Effector CD8-positive, alpha-beta T cell (primary cell): ENCODE measurements at places on chromosomes 12 and 14.

GRCh38 chr12:76455582-76456345 is 103.8 kb downstream of the OSBPL8 start:
- DNase-seq = no peak

DNA sequence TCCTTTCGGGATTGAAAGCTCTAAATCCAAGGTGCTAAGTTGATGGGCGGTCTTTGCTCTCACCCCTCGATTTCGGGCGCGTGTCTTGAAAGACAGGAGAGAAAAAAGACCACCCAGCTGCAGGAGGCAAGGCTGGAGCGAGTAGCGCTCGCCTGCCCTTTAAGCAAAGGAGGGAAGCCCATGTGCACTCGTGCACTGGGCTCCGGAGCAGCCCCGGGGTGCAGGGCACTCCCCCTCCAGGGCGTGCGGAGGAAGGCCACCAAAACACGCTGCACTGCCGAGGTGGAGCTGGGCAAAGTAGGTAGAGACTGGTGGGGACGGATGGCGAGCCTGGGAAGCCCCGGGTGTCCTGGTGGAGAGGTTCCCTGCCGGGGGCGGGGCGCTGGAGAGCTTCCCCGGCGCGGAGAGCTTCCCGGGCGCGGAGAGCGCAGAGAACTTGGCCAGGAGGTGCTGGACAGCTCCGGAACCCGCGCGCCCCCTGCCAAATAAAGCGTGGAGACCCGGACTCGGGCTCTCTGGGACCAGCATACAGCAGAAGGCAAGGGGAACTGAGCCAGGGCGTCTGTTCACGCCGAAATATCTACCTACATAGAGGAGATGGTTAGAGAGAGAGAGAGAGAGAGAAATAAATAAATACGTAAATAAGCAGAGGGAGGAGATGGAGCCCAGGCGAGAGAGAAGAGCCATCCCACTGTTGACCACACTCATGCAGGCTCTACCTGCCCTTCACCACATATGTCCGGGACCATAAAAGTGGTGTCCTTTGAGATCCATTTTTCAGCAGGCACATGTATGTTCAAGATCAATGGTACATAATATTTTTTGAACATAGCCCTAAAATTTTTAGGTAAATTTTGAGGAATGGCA is 662 bp upstream of the NELL2 start:
- DNase-seq = peak; percentile 40

DNA sequence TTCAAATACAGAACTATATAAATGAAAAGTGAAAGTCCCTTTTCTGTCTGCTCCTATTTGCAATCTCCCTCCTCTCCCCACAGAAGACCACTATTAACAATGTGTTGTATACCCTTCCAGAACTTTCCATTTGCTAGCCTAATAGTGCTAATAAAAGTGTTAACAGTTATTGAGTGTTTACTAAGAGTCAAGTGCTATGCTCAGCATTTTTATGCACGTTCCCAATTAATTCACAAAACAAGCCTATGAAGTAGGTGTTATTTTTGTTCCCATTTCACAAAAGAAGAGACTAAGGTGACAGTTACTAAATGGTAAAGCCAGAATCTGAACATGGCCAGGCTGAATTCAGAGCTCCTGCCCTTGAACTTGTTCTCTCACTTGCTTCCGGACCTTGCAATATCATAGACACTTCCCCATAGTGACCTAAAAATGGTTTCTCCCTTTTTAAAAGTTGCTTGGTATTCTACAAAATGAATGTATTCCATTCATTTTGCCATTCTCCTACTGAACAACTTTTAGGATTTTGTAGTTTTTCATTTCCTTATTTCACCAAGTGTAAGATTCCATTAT is 1.6 kb upstream of the PRKAB1 start:
- DNase-seq = no peak

- no peak for DNase-seq
These were observed 87.5 kb downstream of the EPS8 start for GRCh38 chr12:15701631-15702156.
